Hematopoietic multipotent progenitor cell treated with erythropoietin and hydrocortisone succinate and interleukin-3 and kit ligand, for 17 days (in vitro differentiated cells): ENCODE measurements at places on chromosomes 6 and 20.

GRCh38 chr6:41546866-41547798 is 951 bp downstream of the FOXP4 start:
- no peak for DNase-seq

DNA sequence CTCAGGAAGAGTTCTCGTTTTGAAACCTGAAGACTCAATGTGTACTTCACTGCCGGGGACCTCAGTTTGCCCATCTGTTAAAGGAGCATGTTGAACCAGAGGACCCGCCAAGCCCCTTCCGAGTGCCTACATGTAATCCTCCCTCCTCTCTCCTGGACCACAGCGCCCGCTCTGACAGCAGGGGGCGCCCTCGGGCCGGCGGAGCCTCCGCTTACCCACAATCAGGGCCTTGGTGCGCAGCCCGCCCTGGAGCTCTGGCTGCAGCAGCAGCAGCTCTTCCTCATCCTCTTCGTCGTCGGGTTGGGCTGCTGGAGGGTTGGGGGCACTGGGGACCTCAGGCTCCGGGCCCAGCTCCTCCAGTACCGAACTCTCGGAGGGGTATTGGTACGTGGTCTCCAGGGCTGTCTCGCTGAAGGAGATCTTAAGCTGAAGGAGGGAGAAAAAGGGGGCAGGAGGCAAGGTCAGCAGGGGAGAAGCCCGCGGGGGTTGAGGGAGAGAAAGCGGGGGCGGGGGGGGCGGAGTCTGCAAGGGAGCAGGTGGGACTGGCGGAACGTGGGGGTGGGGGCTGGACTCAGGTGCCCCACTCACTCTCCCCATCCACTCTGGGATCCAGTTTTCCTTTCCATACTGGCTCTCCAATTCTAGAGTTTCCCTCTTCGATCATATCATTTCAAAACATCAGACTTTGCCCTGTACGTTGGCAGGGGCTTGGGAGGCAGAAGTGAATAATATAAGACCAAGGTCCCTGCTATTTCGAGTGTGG is 6.3 kb upstream of the DHX16 start:
- peak; percentile 84 for DNase-seq

- DNase-seq: no peak
These were observed 1.1 kb upstream of the FGD2 start for GRCh38 chr6:37004044-37004980.

GRCh38 chr6:117138920-117139319 is 126.4 kb upstream of the VGLL2 start:
- no peak for DNase-seq

GRCh38 chr6:168315596-168315995 is 4.0 kb downstream of the DACT2 start:
- DNase-seq: no peak

DNA sequence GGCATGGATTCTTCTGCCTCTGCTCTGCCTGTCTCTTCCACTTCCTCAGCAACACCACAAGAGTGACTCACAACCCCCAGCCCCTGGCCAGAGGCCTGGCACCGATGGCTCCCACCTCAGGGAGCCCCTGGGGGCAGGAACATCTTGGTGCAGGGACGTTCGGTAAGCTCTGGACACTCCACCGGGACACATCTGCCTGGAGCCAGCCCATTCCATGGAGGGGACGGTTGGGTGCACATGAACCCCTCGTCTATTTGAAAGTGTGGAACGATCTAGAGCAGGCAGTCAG is 246.5 kb downstream of the ERMARD start:
- no peak for DNase-seq

GRCh38 chr6:81739230-81740195 is 13.0 kb downstream of the TENT5A start:
- DNase-seq: no peak

DNA sequence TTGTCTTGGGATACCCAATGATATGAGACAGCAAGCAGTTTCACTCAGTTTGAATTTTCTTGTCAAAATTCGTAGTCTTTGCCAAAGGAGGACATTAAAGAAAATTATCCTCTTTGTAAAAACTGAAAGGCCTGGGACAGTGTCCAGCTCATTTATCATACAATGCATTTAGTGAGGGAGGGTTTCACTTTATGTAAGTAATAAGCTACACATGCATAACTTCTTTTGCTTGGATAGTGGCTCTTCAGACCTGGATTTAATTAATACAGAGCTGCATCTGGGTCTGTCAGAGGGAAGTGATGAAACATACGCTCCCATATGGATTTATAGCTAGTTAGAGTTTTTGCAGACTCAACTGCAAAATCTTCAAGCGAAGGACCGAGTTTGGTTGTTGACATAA is 175.6 kb downstream of the PHACTR1 start:
- DNase-seq: no peak

DNA sequence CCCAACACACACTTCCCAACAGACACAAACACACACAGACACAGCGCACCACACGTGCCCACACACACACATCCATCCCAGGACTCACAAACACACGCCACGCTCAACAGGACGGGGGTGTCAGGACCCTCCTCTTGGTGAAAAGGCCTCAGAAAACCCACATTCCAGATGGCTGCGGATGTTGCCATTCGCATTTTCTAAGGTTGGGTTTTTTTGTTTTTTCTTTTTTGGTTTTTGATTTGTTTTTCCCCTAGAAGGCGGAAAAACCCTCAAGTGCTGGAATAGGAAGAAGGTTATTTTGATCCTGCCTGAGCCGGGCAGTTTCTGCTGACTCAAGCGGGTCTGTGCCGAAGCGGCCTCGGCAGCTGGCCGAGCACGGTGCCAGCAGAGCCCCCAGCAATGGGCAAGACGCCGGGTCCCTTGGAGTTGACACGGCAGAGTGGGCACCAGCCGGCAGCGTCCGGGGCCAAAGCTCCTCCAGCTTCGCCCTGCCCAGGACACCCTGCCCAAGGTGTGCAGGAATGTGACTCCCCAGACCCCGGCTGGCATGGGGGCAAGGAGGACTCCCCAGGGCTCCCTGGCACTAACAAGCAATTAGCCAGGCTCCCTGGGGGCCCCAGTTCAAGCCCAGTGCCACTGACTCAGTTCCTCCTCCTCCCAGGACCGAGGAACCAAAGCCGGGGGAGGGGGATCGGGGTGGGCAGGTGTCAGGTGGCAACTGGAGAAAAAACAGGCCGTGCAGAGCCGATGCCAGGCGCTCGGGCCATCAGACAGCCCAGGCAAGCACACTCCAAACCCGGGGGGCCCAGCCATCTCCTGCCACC is 40.9 kb upstream of the ZBP1 start:
- no peak for DNase-seq
